ENCODE measurements at places on chromosomes 1 and 21.

- DNase-seq = no peak
These were observed 43.3 kb downstream of the SSBP3 start for GRCh38 chr1:54362881-54363340.

- no peak for DNase-seq
These were observed 28.1 kb upstream of the EPHA2 start for GRCh38 chr1:16183765-16184556.

DNA sequence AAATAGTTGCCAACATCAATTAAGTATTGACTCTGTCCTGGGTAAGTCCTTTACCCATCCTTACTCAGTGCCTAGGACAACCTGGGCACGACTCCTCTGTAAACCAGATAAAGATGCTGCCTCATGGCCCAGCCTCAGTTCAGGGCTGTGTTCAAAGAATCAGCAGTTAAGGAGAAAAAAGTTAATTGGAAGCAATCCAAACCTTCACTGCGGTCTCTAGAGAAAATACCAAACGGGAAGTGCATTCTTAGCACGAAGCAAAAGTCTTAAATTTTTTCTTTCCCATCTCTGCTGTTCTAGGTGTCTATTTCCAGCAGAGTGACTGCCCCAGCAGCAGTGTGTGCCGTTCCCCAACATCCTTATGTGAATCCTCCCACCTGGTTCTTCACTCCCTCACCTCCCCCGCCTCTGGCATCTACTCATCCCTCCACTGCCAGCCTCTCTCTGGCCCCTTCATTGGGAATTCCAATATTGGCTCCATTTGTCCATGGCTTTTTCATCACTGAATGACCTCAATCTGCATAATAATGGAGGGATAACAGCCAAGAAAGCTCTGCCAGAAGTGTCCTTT lies 23.2 kb downstream of the KANK4 start:
- peak; percentile 27 for DNase-seq

GRCh38 chr1:8015036-8015808 lies 10.9 kb downstream of the ERRFI1 start:
- peak; percentile 75 for DNase-seq

DNA sequence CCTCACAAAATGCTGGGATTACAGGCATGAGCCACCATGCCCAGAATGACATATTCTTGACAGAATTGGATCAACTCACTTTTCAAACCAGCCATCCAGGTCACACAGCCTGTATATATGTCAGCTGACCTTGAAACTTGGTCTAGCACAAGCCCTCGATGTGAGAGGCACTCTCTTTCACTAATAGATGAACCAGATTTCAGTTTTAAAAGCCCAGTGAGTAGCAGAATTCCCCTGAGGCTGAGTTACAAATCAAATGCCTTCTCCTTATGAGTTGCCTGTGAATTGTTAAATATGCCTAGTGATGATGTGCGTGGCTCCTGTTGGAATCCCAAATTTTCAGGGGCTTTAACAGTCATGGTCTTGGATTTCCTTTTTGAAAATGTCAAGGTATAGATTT lies 88.7 kb downstream of the CD247 start:
- DNase-seq = no peak

- no peak for DNase-seq
These were observed 142.8 kb downstream of the HUNK start for GRCh38 chr21:32015461-32016139.

GRCh38 chr1:46341222-46342083 lies 846 bp downstream of the NSUN4 start:
- no peak for DNase-seq

GRCh38 chr21:43758811-43759210 lies 17.3 kb downstream of the CSTB start:
- DNase-seq = no peak

DNA sequence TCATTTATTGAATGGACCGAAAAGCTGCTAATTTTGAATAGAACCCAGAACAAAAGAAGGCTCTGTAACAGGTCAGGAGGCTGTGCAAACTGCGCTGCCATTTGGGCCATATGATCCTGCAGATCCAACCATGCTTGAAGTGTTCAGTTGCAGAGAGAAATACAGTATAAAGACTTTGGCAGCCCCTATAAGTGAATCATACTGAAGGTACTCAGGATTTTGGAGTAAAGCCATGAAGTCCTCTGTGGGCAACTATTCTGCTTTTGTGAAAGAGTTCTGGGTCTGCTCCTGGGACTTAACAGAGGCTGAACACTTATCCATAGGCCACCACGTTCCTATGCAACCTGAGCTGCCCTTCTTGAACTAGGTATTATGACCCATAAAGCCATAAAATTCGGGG lies 1613.6 kb upstream of the PRMT6 start:
- no peak for DNase-seq

DNA sequence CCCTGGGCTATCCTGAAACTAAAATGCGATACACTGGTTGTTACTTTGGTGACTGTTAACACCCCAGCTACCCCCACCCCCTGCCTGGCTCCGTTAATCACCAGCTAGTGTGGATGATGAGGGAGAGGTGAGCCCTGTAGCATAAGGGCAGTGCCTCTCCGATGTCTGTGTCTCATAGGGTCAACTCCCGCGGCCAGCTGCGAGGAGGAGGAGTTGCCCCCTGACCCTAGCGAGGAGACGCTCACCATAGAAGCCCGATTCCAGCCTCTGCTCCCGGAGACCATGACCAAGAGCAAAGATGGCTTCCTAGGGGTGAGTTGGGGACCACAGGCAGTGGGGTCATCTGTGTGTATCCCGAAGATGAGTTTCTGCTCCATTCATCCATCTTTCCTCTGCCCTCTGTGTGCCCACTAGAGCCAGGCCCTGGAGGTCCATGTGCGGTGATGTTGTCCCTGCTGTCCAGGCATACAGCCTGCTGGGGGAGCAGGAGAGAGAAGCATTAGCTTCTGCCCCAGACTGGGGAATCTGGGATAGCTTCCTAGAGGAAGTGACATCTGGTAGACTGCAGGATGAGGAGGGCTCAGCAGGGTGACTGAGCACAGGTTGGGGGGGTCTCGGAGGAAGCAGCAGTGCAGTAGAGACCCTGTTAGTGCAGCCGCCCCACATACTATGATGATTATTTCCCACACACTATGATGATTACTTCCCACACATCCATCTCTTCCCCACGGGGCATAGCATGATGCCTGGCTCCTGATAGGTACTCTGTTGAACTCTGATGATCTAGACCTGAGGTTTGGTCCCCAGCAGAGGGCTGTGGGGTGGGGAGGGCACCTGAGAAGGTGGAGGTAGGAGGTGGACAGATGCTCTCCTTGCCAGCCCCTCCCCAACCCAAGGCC lies 5.2 kb downstream of the SELENON start:
- no peak for DNase-seq

DNA sequence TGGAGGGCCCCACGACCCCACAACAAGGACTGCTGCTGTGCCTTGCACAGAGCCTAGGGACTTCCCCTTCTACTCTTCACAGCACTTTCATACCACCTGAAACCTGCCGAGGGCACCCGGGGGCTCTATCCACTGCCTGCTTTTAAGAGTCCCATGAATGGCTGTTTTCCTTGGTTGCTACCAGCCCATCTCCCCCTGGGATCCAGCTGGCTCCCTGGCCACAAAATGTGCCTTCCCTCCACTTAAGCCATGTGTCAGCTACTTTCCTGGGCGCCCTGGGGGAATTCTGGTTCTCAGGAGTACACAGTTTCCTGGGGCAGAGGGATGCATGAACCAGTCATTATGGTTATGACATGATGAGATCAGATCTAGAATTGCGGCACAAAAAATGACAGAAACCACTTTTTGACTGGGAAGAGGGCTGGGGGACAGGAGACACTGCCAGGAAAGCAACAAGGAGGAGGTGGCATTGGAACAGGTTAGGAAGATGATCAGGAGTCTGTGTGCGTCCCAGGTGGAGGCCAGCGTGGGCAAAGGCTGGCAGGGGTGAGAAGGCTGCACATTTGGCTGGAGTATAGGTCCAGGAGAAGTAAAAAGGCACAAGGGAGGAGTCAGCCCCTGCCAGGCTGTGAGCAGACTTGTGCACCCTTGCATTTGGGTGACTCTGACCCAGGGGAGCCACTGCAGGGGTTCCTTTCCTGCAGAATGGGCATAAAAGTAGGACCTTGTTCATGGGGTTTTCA lies 3.2 kb upstream of the TNFRSF8 start:
- DNase-seq = no peak

DNA sequence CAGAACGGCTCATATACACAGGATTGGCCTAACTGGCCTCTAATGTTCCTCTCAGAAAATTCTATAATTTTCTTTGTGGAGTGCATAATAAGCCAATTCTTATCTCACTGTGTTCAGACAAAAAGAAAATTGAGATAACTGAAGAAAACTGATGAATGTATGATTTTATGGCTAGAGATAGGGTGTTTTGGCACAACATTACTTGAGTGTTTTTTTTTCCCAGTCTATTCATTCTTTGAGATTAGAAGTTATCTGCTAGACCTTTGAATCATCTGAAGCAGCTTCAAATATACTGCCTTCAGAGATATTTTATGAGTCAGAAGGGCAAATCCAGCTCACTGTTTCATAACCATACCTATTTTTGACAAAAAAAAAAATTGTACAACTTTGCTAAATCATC lies 85.6 kb downstream of the VAV3 start:
- no peak for DNase-seq

DNA sequence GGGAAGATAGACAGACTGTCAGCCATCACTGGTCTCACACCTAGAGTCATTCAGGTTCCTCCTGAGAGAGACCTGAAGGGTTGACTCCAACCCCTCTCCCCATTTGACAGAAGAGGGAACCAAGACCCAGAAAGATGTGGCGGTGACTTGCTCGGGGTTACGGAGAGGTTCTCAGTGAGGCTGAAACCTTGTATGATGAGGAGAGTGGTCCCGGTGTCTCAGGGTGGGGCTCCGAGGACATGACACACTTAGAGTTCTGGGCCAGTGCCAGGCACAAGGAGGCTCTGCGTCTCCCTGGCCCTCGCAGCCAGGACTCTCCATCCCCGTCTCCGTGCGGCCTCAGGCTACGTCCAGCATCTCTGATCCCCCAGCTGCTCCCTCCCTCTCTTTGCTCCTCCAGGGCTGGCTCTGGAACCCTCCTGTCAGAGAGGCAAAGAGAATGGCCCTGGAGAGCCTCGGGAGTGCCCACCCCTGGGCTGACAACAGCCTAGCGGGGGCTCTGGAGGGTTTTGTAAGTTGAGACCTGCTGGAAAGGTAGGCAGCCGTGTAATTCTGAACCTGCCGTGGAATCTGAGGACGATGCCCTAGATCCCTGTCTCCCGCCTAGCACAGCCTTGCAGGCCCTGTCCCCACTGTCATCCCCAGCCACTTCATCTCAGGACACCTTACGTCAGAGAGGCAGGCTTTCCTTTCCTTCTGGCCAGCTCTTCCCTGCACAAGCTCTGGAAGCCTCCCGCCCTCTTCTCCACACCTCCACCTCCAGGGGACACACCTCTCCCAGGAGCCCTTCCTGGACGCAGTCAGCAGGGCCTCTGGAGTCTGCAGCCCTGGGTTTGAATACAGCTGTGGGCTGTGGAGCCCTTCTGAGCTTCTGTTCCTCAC lies 4.1 kb downstream of the EFHD2 start:
- no peak for DNase-seq

DNA sequence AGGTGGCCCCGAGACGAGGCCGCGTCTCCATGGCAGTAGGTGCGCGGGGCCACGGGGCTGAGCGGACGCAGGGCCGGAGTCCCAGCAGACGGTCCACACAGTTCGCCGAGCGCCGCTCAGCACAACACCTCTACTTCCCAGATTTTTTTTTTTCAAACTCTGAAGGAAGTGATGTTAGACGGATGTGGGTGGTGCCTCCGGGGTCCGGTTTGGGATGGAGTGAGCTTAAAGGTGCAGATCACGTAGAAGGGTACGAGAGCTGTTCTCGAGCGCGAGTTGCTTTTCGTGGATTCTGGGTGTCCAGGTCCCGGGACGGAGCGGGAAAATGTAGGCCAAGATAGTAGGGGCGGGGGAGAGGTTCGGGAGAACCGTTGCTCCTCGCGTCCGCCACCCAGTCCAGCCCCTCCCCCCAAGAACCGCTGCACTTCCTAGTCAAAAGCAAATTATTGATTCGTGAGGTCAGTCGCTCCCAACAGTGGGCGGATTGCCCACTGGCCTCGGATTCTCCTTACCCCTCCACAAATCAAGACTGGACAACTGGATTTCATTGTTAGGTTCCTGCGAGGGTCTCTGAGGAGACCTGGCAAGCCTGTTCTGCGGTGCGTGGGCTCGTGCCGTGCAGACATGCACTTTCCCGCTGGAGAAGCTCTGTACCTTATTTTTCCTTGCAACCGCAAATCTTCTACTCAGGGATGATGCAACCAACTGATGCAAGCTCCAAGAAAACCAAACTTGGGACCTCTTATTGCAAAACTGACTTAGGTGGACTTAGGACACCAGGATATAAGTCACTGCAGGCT lies at the start of gene TXNDC12:
TSS of gene TXNDC12 (minus strand) at position 126 of the 800 bp plus-strand sequence. CDS start at position 31, 95 bp downstream.
- peak; percentile 92 for DNase-seq

DNA sequence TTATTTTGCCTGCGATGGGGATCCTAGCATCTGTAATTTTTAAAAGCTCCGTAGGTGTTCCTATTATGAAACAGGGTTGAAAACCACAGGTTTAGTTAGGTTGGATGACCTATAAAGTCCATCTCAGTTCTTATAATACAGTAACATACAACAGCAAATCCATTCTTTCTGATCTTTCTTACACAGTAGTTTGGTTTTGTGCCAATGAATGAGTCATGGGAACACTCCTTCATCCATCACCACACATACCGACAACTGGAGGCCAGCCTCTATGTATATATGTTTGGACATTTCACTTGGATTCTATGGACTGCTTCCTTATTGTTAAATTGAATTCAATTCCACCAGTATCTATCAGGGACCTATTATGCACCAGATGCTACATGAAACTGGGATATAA lies 118.4 kb upstream of the L1TD1 start:
- peak; percentile 54 for DNase-seq

GRCh38 chr1:22915816-22916470 lies 56.7 kb downstream of the LACTBL1 start:
- no peak for DNase-seq

DNA sequence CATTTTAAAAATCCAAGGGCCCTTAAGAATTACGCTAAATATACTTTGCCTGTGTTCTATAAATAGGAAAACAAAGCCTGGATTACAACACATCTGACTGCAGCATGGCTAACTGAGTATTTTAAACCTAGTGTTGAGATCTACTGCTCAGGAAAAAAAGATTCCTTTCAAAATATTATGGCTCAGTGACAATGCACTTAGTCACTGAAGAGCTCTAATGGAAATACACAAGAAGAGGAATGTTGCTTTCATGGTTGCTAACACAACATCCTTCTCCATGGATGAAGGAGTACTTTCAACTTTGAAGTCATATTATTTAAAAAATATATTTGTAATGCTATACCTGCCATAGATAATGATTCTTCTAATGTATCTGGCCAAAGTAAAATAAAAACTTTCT lies 248.3 kb upstream of the NEGR1 start:
- no peak for DNase-seq

DNA sequence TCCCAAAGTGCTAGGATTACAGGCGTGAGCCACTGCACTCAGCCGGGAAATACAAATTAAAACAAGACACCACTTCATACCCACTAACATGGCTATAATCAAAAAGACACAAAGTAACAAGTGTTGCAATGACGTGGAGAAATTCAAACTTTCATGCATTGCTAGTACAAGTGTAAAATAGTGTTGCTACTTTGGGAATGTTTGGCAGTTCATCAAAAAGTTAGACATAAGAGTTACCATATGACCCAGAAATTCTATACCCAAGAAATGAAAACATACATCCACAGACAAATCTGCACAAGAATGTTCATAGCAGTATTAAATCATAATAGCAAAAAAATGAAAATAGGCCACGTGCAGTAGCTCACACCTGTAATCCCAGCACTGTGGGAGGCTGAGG lies 16.4 kb downstream of the FOXJ3 start:
- DNase-seq = no peak

- peak; percentile 27 for DNase-seq
These were observed 4.9 kb downstream of the PTPN7 start for GRCh38 chr1:202155478-202156021.
